Spleen (tissue), 13 donors: ENCODE measurements at places on chromosomes 3 and 15. TPM values are rescaled to one million over a fixed set of nuclear protein-coding genes. Genes with fewer than 3 reads are reported as not detected.

- H3K27ac ChIP-seq, result no peak overlapping the region
- H3K4me3 ChIP-seq, result no peak overlapping the region
- DNase-seq, result peak; percentile 20
Measured at GRCh38 chr3:194380326-194380725, 10.8 kb upstream of the LRRC15 start.

DNA sequence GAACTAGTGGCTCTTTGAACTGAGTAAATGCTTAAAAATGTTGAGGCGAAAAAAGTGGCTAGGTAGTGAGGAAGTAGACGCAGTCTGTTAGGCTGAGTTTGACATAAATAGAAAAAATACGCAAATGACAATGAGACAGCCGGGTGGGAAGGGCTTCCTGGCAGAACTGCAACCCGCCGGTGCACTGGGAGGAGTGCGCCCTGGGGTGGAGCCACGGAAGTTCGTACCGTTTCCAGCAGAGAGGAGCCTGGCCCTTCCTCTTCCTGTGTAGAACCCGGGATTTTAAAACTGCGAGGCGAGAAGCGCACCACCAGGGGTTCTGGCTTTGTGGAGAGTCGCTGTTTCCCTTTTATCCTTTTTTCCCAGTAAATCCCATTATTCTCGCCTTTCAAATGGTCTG is 602.6 kb downstream of the PYDC2 start:
- peak overlapping the region; percentile 31 for H3K4me3 ChIP-seq
- peak overlapping the region; percentile 78 for H3K27ac ChIP-seq
- H3K27me3 ChIP-seq, result no peaks in the 10 kb centered on the region

Gene DAZL
- not detected for total RNA-seq

Gene TRIM42
- not detected for total RNA-seq

GRCh38 chr3:98623572-98624280 is 30.3 kb upstream of the CPOX start:
- no peaks in the 10 kb centered on the region for H3K27me3 ChIP-seq
- H3K4me3 ChIP-seq, result no peak overlapping the region
- H3K4me1 ChIP-seq, result no peaks in the 10 kb centered on the region

GRCh38 chr15:55823699-55824340 is 80.9 kb upstream of the PRTG start:
- H3K36me3 ChIP-seq, result no peaks in the 10 kb centered on the region
- no peak overlapping the region for H3K27ac ChIP-seq
- H3K27me3 ChIP-seq, result no peaks in the 10 kb centered on the region
- no peak overlapping the region for H3K4me3 ChIP-seq

GRCh38 chr15:73631915-73632669 is 1.1 kb downstream of the NPTN start:
- no peak for DNase-seq
- H3K36me3 ChIP-seq, result no peaks in the 10 kb centered on the region
- H3K4me1 ChIP-seq, result peaks cover 82% of the 10 kb centered on the region
- peak overlapping the region; percentile 74 for H3K4me3 ChIP-seq

- H3K4me3 ChIP-seq, result no peak overlapping the region
- H3K27me3 ChIP-seq, result no peaks in the 10 kb centered on the region
- DNase-seq, result no peak
- H3K4me1 ChIP-seq, result peaks cover 58% of the 10 kb centered on the region
Measured at GRCh38 chr3:143825513-143825912, 22.8 kb downstream of the SLC9A9 start.

DNA sequence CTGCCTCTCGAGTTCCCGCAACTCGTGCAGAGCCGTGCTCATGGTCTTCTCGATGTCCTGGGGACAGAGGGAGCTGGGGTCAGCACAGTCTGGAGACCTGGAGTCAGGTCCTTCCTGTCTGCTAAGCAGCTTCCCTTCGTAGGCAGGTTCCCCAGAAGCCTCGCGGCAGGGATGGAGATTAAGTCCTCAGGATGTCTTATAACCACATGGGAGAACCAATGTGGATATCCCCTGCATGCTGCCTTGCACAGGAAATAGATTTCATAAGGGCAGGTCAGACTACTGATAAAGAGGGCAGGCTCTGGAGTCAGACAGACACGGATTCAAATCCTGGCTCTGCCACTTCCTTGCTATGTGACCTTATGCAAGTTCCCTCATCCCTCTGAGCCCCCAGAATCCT is 22.6 kb upstream of the RAD18 start:
- no peak for DNase-seq
- no peaks in the 10 kb centered on the region for H3K4me1 ChIP-seq
- no peak overlapping the region for H3K27ac ChIP-seq
- H3K4me3 ChIP-seq, result no peak overlapping the region
- no peaks in the 10 kb centered on the region for H3K36me3 ChIP-seq

DNA sequence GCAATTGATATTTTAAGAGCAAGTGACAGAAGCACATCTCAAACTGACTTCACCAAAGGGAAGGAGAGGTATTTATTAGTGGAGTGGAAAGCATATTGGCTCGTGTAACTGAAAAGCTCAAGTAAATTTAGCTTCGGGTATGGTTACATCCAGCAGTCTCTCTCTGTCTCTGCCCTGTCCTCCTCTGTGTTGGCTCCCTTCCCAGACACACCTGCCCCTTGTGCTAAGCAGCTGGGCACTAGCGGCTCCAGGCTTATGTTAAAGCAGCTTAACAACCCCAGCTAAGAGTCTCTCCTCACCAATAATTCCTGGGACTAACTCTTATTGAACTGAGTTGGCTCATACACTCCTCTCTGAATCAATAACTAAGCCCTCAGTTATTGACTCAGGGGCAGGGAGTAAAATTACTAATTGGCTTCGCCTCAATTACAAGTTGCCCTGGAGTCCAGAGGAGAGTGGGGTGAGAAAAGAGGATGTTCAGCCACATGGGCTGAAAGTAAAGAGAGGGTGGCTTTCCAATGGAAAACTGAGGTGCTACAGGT is 12.8 kb upstream of the SH3BP5 start:
- H3K4me1 ChIP-seq, result peaks cover 88% of the 10 kb centered on the region
- H3K27ac ChIP-seq, result peak overlapping the region; percentile 81
- no peaks in the 10 kb centered on the region for H3K36me3 ChIP-seq
- H3K27me3 ChIP-seq, result no peaks in the 10 kb centered on the region
- no peak overlapping the region for H3K4me3 ChIP-seq

Gene SNTN
- total RNA-seq, result not detected

- H3K36me3 ChIP-seq, result peaks cover 11% of the 10 kb centered on the region
- peaks cover 18% of the 10 kb centered on the region for H3K4me1 ChIP-seq
- H3K4me3 ChIP-seq, result no peak overlapping the region
- DNase-seq, result no peak
Measured at GRCh38 chr15:85588677-85589076, 206.0 kb downstream of the KLHL25 start.

- H3K4me1 ChIP-seq, result no peaks in the 10 kb centered on the region
- H3K4me3 ChIP-seq, result no peak overlapping the region
- no peak overlapping the region for H3K27ac ChIP-seq
- no peaks in the 10 kb centered on the region for H3K36me3 ChIP-seq
Measured at GRCh38 chr3:47996440-47996839, 19.8 kb downstream of the MAP4 start.

GRCh38 chr15:101206176-101206591 is 45.7 kb downstream of the CHSY1 start:
- DNase-seq, result no peak
- H3K36me3 ChIP-seq, result no peaks in the 10 kb centered on the region
- H3K4me3 ChIP-seq, result no peak overlapping the region
- H3K4me1 ChIP-seq, result peaks cover 95% of the 10 kb centered on the region

Gene SNRK
- total RNA-seq, result 98.6 TPM

- no peak for DNase-seq
- no peaks in the 10 kb centered on the region for H3K27me3 ChIP-seq
- H3K4me1 ChIP-seq, result no peaks in the 10 kb centered on the region
- H3K36me3 ChIP-seq, result no peaks in the 10 kb centered on the region
Measured at GRCh38 chr3:21704796-21705195, 46.2 kb downstream of the ZNF385D start.

- no peak overlapping the region for H3K4me3 ChIP-seq
- no peaks in the 10 kb centered on the region for H3K36me3 ChIP-seq
- no peak for DNase-seq
- peaks cover 12% of the 10 kb centered on the region for H3K4me1 ChIP-seq
Measured at GRCh38 chr15:62883938-62884479, 158.5 kb upstream of the TPM1 start.

Gene ROBO2
- total RNA-seq, result 5.9 TPM

DNA sequence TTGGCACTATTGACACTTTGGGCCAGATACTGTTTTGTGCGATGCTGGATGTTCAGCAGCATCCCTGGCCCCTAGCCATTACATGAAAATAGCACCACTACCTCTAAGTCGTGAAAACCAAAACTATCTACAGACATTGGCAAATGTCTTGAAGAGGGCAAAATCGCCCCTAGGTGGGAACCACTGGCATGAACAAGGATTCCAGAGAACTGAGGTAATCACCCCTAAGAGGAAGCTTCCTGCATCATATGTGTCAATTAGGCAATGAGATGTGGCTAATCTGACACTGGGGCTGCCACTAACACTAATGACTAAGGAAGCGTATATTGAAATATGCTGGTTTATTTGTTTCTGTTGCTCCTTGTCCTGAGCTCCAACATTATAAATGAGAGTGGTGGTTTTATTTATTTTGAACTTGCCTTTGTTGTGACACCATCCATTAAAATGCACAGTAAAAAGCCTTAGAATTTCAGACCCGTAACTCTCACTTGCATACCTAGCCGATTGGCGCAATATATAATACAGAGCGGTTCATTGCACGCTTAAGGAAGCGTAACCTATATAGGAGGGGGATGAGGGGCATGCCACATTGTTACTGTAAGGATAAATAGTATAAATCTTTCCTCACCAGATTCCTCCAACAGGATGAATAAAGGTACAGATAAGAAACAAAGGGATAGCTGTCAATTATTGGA is 299.8 kb upstream of the CNTN4 start:
- no peaks in the 10 kb centered on the region for H3K4me1 ChIP-seq
- H3K36me3 ChIP-seq, result no peaks in the 10 kb centered on the region
- no peak for DNase-seq
- H3K4me3 ChIP-seq, result no peak overlapping the region
- no peak overlapping the region for H3K27ac ChIP-seq
- H3K27me3 ChIP-seq, result no peaks in the 10 kb centered on the region

GRCh38 chr15:69636169-69636915 is 183.7 kb downstream of the RPLP1 start:
- H3K27ac ChIP-seq, result no peak overlapping the region
- no peak overlapping the region for H3K4me3 ChIP-seq
- no peaks in the 10 kb centered on the region for H3K27me3 ChIP-seq
- no peak for DNase-seq
- H3K4me1 ChIP-seq, result no peaks in the 10 kb centered on the region

Gene SNX33
- total RNA-seq, result 16.5 TPM

DNA sequence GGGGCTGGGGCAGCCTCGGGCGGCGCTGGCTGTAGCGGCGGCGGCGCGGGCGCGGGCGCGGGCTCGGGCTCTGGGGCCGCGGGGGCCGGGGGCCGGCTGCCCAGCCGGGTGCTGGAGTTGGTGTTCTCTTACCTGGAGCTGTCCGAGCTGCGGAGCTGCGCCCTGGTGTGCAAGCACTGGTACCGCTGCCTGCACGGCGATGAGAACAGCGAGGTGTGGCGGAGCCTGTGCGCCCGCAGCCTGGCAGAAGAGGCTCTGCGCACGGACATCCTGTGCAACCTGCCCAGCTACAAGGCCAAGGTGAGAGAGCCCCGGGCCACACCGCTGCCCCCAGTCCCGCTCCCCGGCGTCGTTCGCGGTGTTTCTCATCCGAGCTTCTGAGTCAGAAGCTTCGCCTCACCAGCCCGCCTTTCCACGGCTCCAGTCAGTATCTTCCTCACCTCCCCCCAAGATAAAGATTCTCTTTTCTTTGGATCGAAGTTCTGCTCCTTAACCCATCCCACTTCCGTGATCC is 600 bp downstream of the FBXO45 start:
- H3K27me3 ChIP-seq, result no peaks in the 10 kb centered on the region
- DNase-seq, result peak; percentile 91
- H3K36me3 ChIP-seq, result peaks cover 17% of the 10 kb centered on the region
- peak overlapping the region; percentile 91 for H3K27ac ChIP-seq
- H3K4me3 ChIP-seq, result peak overlapping the region; percentile 94

DNA sequence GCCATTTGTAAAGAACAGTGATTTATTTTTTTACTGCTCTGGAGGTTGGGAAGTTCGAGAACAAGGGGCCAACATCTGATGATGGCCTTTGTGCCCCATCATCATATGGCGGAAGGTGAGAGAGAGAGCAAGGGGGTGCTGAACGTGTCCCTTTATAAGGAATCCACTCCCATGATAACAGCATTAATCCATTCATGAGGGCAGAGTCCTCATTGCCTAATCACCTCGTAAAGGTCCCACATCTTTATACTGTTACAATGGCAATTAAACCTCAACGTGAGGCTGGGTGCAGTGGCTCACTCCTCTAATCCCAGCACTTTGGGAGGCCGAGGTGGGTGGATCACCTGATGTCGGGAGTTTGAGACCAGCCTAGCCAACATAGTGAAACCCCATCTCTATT is 8.3 kb downstream of the IL12A start:
- no peaks in the 10 kb centered on the region for H3K4me1 ChIP-seq
- no peaks in the 10 kb centered on the region for H3K27me3 ChIP-seq
- peaks cover 15% of the 10 kb centered on the region for H3K36me3 ChIP-seq
- no peak for DNase-seq

DNA sequence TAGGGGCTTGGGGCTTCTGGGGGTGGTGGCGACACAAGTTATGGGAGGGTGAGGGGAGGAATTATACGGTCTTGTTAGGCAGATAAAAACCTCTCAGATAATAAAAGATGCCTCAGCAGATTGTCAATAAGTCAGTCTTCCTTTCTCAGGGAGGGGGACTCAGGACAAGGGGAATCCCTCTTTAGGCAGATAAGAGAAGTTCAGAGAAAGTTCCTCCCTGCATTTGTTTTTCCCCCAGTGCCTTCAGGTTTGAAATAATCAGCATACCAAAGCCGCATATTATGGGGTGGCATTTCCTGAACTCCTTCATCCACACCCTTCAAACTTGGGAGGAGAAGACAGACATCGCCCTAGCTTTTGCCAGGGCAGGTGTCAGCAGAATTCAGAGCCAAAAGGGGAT is 8.5 kb downstream of the PPCDC start:
- H3K4me3 ChIP-seq, result no peak overlapping the region
- DNase-seq, result no peak
- H3K27ac ChIP-seq, result peak overlapping the region; percentile 35
- no peaks in the 10 kb centered on the region for H3K36me3 ChIP-seq
- peaks cover 18% of the 10 kb centered on the region for H3K4me1 ChIP-seq
